ENCODE measurements at places on chromosomes 13 and 19.

- DNase-seq = no peak
Observed at GRCh38 chr19:6065685-6066374, 44.5 kb downstream of the RFX2 start.

- DNase-seq = peak; percentile 89
Observed at GRCh38 chr19:2618611-2619010, 83.9 kb downstream of the GNG7 start.

- no peak for DNase-seq
Observed at GRCh38 chr13:51811920-51812451, 8.0 kb upstream of the DHRS12 start.

GRCh38 chr13:97559981-97560380, 126.0 kb downstream of the RAP2A start:
- no peak for DNase-seq
